ENCODE measurements at places on chromosomes 5 and 9.

DNA sequence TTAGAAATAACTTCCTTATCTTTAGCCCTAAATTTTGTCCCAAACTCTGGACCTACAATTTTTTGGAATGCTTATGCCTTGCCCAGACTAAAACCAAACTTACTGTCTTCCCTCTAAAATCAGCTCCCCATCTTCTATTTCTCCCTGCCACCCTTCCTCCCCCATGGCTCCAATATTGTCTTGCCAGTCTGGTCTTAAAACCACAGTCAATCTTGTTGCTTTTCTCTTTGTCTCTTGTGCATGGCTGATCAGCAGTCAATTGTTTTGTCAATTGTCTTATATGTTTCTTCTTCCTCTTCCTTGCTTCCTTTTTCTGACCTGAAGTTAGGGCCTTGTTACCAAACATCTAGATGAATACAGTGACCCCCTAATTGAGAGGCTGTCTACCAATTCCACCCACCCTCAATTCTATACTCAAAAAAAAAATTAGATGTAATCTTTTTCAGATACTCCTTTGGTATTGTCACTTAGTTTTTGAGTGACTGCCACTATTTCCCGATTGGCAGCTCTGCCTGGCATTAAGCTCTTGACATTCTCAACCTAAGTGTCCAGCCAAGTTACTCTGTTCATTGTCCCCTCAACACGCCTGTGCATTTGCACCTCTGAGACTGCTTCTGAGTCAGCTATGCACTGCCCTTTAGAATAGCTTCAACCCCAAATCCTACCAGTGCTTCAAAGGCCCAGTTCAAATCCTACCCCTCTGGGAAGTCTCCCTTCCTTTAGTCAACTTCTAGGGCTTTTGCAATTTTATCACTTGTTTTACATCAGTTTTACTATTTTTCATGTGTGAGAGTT lies 2.5 kb downstream of the PDCD1LG2 start:
- DNase-seq: no peak

DNA sequence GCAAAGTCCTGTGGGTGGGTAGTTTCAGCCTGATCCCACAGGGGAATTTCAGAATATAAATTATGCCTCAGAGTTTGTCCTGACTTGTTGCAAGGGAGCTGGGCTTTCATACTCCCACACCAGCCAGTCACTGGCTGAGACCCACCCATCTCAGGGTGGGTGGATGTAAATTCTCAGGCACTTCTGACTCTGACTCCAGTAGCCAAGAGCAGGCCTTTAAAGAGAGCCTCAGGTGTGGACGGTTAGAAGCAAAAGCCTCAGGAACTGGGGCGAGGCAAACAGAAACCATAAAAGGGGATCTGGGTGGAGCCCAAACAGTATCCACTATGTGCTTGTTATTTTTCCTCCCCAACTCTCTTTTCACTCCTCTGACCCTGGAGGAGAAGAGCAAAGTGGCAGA lies 28.6 kb upstream of the FBXW11 start:
- DNase-seq: no peak

GRCh38 chr5:38645508-38645907 lies 89.1 kb upstream of the LIFR start:
- DNase-seq: no peak

DNA sequence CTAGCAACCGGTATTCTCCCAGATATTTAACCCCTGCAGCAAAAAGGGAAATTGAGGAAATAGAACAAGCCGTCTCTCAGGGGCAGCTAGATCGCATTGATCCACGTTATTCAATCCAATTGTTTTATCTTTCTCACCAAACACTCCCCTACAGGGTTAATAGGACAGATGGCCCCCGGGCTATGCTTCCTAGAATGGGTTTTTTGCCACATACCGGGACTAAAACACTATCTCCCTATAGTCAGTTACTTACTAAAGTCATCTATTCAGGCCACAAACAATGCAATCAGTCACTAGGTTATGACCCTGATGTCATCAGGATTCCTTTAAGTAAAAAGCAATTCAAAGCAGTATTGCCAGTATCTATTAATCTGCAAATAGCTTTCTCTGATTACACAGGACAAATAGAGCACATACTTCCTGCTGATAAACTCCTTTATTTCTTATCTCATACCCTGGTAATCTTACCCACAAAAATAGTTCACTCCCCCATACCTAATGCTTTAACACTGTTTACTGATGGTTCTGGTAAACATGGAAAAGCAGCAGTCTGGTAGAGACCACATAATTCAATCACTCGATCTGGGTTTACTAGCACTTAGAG lies 159.0 kb downstream of the CPLANE1 start:
- DNase-seq: no peak

- no peak for DNase-seq
Measured at GRCh38 chr5:74627646-74628279, 12.8 kb downstream of the ENC1 start.

- DNase-seq: no peak
Measured at GRCh38 chr9:16396389-16396788, 474.1 kb downstream of the BNC2 start.

- no peak for DNase-seq
Measured at GRCh38 chr5:169801781-169802180, 164.7 kb downstream of the DOCK2 start.

DNA sequence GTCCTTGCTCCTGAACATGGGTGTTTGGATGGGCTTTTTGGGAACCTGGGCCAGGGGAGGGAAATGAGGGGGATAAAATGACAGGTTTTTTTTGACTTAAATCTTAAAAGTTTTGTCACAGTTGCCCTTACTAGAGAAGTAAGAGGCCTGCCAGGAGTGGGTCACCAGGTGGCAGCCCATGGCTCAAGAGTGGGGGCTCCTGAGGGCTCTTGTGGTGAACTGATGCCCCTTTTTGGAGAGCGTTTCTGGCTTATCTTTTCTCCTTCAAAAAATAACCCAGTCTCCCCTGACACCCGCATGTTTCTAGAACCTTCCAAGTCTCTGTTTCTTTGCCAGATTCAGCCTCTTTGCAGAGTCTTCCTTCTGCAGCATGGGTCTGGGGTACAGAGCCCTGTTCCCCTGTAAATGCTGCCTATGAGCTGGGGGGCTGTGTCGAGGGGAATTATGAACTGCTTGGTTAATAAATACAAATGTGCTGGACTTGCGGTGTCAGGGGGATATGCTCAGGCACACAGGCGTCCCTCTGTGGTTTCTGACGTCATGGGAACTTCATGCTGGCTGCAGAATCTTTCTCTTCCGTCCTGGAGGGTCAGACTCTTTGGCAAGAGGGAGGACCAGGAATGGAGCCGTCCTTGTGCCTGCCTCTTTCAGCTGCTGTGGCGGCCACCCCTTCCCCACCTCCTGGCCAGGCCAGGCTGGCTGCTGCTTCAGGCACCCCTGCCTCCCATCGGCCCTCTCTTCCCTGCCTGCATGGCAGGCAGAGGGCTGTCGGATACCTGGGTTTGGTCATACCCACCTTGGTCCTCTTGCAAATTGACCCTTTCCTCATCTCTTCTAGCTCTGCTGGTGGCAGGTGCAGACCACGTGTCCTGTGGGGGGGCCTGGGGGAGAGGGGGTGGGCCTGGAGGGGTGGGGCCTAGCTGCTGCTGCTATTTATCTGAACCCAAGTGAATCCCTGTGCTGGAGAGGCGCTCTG lies 30.1 kb downstream of the PTPA start:
- DNase-seq: no peak

- DNase-seq: no peak
Measured at GRCh38 chr5:140602147-140602546, 30.8 kb downstream of the CD14 start.

GRCh38 chr5:122392824-122393223 lies 80.8 kb downstream of the SNCAIP start:
- no peak for DNase-seq

- no peak for DNase-seq
Measured at GRCh38 chr9:69079186-69079585, 43.6 kb downstream of the FXN start.

DNA sequence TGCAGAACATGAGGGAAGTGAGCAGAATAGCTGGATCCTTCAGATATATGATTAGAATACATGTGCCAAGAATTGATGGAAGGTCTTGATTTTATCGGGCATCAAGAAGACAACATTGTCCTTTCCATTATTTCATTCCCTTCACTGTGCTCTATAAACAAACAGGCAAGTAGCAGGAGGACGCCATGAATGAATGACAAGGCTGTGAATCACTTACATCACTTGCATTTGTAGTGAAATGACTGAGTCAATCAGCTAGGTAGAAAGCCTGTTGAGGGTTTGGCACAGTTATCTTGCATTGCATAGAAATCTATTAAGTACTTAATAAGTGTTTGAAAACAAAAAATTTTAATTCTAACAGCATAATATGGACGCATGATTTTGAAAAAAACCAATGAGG lies 548.8 kb upstream of the IZUMO3 start:
- no peak for DNase-seq

- no peak for DNase-seq
Measured at GRCh38 chr9:89695441-89695891, 90.7 kb downstream of the GADD45G start.

DNA sequence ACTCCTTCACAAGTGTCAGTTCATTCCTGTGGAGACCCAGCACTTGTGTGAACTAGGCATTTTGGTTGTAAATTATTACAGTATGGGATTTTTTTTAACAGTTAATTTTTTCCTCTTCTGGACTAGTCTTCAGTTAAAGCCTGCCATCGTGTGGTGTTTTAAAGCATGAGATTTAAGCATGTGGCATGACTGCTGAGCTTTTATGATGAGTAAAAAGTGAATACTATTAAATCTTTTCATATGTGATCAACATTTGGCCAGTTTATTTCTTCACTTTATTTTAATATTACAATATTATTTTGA lies 25.0 kb downstream of the LMNB1 start:
- no peak for DNase-seq

- no peak for DNase-seq
Measured at GRCh38 chr5:148807851-148808250, 18.6 kb upstream of the ADRB2 start.

GRCh38 chr9:76267284-76267652 lies 127.0 kb downstream of the RFK start:
- peak; percentile 62 for DNase-seq

- DNase-seq: no peak
Measured at GRCh38 chr5:60248901-60249300, 355.4 kb upstream of the PDE4D start.

DNA sequence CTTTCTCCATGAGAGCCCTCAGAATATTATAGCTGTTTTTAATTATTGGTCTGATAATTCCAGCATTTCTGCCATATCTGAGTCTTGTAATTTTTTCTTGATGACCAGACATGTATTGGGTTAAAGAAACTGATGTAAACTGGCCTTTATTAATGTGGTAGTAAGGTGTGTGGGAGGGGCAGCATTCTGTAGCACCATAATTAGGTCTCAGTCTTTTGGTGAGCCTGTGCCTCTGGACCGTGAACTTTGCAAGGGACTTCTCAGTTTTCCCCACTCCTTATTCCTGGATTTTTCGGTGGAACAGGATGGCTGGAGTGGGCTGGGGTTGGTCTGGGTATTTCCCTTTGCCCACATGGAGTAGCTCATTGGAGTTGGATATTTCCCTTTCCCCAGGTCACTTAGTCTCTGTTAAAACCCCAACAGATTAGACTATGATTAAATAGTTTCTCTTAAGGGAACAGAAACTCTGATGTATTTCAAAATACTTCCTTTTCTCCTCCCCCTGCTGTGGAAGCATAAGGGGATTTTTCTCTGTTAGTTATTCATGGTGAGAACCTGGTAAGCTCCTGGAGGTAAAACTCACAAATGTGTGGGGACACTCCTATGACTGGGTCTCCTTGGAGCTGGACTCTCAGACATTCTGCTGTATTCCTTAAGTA lies 52.4 kb downstream of the FSD1L start:
- DNase-seq: no peak

DNA sequence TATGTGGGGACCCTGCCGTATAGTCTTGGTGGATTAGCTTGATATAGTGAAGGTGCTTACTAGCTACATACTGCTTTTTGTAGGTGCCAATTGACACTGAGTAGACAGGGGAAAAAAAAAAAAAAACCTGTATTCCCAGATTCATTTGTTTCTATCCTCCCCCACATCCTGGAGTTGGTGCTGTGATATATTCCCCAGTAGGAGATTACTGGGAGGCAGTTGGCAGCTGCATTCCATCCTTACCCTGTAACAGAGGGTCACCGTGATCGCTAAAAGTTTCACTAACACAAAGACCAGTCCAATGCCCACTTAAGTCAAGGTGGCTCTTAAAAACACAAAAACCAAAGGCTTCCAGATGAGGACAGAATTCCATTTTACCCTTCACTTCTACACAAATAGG lies 27.4 kb upstream of the TOMM5 start:
- no peak for DNase-seq

DNA sequence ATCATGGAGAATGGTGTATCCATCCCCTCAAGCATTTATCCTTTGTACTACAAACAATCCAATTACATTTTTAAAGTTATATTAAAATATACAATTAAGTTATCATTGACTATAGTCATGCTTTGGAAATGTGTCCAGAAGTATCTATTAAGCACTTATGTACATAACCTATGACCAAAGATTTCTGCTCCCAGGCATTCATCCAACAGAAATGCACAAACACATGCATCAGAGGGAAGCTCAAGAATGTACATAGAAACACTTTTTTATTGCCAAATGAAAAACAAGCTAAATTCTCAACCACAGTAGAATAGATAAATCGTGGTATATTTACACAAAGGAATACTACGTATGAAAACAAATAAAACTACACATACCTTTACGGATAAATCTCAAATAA lies 700.5 kb upstream of the ZNF608 start:
- no peak for DNase-seq

DNA sequence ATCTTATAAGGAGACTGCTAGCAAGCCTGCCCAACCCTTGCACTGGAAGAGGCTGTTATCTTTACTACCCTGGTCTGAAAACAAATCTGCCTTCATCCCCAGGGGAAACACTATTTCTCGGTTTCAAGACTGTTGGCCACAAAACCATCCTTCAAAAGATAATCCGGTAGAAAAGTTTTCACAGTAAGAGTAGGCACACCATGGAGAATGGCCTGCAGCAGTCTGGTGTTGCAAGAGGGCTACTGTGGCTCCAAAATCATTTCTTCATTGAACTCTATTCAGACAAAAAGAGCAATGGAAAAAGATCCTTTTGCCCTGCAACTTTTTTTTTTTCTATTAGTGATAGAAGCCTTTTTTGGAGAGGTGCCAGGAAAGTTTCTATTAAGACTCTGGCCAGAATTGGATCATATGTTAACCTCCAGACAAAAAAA lies 163.9 kb downstream of the ARHGEF28 start:
- DNase-seq: no peak

- DNase-seq: no peak
Measured at GRCh38 chr5:33762859-33763258, 128.9 kb downstream of the ADAMTS12 start.

- DNase-seq: no peak
Measured at GRCh38 chr9:131669269-131670157, 70.4 kb downstream of the RAPGEF1 start.

DNA sequence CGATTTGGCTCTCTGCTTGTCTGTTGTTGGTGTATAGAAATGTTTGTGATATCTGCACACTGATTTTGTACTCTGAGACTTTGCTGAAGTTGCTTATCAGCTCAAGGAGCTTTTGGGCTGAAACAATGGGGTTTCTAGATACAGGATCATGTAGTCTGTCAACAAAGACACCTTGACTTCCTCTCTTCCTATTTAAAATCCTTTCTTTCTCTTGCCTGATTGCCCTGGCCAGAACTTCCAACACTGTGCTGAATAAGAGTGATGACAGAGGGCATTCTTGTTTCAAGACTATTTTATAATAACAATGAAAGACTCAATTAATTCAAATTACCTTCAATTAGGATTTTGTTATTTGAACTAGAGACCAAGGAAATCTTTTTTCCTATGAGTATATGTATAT lies 692.5 kb downstream of the PRR16 start:
- DNase-seq: no peak

GRCh38 chr5:149822301-149822700 lies 92.2 kb downstream of the PPARGC1B start:
- no peak for DNase-seq

Measured in NCI-H2081 (cell line).